ENCODE measurements at places on chromosomes 2 and 18.

- no peak for DNase-seq
These were observed 225.5 kb downstream of the AGAP1 start for GRCh38 chr2:235719146-235719942.

- DNase-seq, result no peak
These were observed 89.6 kb downstream of the ACTR3 start for GRCh38 chr2:113979191-113980128.

- DNase-seq, result no peak
These were observed 26.0 kb upstream of the IGFBP2 start for GRCh38 chr2:216607277-216607560.

GRCh38 chr2:230830428-230830827 is 34.3 kb upstream of the ITM2C start:
- DNase-seq, result no peak

DNA sequence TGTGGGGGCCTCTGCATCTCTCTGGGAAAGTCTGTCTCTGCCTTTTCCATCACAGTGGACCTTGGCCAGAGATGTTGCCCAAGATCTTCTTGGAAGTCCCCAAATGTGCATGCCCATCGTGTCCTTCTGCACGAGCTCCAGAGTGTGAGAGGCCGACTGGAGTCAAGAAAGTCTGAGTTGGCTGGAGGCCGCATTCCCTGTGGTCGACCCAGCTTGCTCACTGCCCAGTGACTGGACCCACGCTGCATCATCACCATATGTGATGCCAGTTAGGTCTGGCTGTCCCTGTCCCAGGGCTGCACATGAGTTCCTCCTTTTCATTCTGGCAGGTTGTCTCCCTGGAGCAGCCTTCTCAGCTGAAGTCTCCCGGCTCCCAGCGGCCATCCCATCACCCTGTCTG is 93.8 kb downstream of the ARL4C start:
- DNase-seq, result no peak

DNA sequence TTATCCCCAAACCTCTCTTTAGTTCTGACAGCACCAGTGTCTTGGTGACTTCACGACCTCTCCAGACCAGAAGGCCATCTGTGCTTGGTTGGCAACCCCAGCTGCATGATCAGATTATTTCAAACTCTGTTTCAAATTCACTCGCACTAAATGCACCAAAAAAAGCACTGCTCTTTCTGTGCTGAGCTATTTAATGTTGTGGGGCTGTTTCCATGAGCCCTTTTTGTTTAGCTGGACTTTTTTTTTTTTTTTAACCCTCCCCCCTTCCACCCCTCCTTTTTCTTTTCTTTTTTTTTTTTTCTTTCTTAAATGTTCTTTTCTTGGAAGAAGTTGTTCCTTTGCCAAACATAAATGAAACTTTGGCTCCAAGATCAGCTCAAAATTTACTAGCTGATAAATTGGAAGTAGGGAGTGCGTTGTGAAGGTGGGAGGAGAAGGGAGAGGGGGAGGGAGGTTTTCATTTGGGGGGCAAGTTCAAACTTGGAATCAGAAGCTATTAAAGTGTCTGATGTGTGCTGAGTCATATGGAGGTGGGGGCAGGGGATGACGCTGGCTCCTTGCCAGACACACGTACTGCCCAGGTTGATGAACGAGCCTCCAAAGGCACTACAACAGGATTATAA is 543.0 kb upstream of the TNP1 start:
- peak; percentile 74 for DNase-seq

GRCh38 chr2:232479341-232480200 is 8.1 kb downstream of the ECEL1 start:
- DNase-seq, result no peak
